ENCODE measurements at places on chromosomes 16 and 17.

DNA sequence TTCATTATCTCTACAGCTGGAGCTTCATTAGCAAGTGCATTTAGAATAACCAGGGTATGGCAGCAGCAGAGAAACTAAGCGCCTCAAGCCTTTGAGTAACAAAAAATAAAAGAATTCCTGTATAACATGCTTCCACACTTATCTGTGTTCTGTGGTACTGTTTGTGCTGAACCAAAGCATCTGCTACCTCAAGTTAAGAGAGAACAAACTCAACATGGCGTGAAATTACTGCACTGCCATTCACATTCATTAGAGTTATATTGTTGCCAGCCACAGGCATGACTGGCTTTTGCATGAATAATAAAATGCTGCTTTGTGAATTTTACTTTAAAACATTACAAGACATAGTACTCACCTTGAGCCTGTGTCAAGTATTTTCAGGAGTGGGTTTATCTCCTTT is 76.6 kb downstream of the NLK start:
- no peak for DNase-seq

DNA sequence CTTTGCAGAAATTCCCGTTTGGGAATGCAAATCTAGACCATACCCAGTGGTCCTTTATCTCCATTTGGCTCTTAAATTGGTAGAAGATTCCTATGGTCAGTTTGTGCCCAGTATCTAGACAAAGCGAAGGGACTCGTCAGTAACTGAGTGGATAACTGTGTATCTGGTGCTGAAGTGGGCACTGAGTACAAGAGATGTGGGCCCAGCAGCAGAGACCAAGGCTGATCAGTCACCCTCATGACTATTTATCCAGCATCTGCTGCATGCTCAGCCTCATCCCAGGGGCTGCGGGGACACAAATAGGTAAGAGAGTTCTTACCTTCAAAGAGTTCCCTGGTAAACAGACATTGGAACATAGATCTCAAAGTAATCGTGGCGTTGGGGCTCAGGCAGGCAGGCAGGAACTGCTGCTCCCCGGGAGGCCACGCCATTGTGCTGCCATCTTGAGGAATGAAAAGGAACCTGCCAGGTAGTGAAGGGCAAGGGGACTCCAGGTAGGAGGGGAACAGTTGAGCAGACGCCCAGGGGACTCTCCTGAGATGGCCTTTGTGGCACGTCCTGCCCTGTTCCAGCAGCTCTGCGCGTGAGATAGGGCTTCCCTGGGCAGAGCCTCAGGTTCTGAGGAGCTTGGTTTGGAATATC is 10.3 kb downstream of the NT5M start:
- DNase-seq = no peak

DNA sequence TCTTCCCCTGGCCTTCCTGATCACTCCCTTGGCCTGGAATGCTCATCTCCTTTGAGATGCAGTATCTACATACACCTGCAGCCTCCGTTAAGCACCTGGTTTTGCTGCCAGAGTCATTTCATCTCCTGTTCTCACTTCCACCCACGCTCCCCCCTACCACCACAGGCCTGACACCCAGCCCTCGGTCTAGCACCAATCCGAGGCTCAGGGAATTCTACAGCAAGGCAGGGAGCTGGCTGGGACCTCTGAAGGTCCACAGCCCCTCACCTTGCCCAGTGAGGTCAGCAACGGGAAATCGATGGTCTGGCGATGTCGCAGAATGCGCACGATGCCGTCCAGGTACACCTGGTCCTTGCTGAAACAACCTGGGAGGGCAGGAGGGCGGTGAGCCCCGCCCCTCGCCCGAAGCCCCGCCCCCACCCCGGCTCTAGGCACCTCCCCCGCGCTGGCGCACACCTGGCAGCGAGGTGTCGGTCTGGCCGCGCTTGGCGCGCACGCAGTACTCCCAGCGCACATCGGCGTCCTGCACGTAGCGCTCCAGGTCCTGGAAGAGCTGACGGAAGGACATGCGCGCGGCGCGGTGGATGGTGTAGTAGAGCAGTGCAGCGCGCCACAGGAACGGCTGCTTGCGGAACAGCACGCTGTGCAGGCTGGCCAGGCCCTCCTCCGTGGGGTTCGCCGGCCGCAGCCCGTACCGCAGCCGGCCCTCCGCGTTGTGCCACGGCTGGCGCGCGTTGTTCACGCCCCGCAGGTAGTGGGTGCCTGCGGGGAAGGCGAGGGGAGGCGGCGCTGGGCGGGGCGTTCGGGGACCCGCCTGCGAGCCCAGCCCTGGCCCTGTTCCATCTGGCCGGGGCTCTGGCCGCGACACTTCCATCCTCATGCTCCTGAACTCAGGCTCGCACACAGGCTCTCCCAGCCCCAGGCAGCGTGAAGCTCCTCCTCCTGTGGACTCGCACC is 5.7 kb downstream of the MATCAP1 start:
- peak; percentile 51 for DNase-seq

- DNase-seq = no peak
These were observed 5.7 kb downstream of the TMED6 start for GRCh38 chr16:69345923-69346322.

DNA sequence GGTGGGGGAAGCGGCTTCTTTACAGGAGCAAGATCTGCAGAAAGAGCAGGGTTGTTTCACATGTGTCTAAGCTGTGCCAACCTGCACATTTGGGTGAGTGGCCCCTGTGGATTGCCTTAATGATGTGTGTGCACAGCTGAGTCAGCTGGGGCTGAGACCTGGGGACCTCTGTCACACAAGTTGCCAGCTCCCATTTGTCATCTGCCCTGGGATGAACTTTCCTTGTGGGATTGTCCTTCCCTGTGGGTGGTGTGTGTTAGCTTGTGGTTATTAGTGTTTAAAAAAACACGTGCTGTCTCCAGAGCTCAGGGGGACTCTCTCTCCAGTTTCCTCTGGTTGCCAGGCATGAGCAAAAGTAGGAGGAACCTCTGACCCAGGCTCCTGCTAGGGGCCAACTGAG is 400.5 kb upstream of the CCL2 start:
- DNase-seq = no peak

GRCh38 chr16:48393485-48394354 is 8.5 kb upstream of the SIAH1 start:
- peak; percentile 85 for DNase-seq

DNA sequence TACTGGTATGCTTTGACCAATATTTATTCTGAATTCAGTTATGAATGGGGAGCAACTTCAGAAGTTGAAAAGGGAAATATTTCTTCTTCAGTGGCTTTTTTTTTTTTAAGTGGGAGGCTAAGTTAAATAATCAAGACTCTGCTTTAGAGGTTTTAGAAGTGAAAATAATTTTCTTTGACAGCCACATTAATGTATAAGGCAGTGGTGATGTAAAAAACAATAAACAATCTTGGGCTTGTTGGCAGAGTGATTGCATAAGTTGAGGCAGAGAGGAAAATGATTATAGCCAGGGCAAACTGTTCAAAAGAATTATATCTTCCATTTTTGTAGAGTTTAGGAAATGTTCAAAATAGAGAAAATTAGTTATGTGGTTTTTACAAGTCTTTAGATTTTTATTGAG is 5.4 kb upstream of the KRT12 start:
- DNase-seq = no peak

- DNase-seq = peak; percentile 92
These were observed 102.2 kb downstream of the HIC1 start for GRCh38 chr17:2157081-2157480.

DNA sequence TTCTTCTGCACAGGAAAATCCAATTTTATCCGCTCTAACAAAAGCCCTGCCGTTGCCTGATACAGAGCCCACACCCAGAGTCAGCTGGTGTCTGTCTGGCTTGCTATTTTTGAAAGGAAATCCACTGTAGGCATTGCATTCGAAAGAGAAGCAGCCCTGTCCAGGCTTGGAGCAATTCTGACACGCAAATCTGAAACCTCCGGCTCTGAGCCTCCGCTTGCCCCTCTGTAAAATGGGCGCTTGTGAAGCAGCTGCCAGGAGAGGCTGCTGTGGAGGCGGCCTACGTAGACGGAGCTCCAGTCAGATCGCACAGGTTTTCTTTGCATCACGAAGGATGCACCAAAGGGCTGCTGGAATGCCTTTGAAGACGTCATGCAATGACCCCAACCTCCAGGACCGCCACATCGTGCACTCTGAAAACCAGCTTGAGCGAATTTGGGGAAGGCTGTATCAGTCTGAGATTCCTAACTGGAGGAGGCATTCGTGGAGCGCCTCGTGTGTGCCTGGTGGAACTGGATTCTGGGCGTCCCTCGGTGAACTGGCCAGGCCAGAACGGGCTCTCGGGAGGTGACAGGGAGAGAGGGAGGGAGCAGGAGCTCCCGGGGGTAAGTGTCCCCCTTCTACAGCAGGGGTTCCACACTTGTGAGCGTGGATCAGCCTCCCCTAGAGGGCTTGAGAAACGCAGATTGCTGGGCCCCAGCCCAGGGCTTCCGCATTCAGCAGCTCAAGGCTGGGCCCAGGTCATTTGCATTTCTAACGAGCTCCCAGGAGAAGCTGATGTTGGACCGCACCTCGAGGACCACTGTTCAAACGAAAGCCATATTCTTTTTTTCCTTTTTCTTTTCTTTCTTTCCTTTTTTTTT is 215.5 kb downstream of the MRTFB start:
- no peak for DNase-seq

DNA sequence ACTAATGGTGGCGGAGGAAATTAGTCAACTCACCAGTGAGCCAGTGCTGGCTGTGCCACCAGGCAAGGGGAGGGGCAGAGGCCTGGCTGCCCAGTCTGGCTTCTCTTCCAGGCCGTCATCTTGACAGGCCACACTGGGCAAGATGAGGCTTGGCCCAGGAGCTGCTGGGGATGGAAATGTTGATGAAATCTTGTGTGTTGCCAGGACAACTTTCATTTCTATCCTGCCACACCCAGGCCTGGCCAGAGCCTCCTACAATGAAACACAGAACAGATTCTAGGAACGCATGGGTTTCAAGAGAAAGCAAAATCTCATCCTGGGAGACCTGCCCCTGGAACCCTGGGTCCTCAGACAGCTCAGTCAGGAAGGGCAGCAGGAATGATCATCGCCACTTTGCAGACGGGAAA is 9.3 kb downstream of the HEXIM2 start:
- peak; percentile 94 for DNase-seq

DNA sequence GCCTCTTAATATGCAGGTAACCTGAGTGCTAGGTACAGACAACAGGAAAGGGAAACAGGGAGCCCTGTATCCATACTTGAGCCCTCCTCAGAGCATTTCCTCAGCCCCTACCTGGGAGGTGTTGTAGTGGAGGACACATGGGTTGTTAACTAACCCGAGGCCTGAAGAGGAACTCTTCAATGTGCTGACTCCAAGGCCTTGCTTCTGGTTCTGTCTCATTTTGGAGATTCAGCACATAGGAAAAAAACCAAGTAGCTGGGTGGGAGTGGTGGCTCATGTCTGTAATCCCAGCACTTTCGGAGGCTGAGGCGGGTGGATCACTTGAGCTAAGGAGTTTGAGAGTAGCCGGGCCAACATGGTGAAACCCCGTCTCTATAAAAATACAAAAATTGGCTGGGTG is 24.8 kb downstream of the SNX11 start:
- DNase-seq = no peak

- no peak for DNase-seq
These were observed 92.8 kb downstream of the CHD9 start for GRCh38 chr16:53147500-53148065.

DNA sequence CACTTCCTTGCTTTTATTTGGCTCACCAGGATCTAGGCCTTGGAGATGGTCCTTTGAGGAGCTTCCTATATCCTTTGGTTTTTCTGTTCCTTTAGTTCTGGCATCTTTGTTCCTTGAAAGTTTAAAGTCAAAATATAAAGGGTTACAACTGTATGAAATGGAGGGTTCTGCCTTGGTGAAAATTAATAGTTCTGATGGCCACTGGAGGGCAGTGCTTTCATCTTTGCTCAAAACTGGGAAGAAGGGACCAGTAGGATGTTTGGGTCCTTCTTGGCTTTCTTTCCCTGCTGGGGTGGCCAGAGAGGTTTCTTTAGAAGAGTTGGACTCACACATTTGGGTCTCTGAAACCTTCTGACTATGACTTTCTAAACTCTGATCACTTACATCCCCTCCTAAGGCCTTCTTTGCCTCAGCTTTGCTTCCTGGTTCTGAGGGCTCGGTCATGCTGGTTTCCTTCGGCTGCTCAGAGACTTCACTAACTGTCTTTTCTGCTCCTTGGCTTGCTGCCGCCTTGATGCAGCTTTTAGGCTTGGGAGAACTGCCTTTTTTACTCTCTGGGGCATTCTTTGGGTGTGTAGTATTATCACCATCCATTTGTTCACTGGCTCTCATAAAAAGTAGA is 10.9 kb upstream of the ITGA2B start:
- DNase-seq = peak; percentile 26

DNA sequence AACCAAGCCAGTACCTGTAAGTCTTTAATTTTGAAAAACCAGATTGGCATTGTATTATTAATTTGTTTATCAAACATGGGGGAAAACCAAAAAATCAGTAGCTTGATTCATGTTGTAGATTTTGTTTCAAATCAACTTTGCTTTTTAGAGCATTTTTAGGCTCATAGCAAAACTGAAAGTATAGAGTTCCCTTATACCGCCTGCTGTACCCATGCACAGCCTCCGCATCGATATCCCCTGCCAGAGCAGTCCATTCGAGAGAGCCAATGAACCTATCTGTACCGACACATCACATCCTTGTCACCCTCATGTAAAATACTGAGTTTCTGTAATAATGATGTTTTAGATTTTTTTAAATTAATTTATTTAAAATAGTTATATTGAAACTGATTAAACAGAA is 16.2 kb upstream of the MRC2 start:
- DNase-seq = no peak

DNA sequence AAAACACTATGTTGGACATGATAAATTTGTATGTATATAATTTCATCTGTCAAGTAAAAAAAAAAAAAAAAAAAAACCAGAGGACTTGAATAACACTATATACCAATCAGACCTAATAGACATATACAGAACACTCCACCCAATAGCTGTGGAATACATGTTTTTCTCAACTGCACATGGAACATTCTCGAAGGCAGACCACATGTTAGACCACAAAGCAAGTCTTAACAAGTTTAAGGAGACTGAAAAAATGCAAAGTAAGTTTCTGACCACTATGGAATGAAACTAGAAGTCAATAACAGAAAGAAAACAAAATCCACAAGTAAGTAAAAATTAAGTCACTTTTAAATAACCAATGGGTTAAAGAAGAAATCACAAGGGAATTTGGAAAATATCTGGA is 8.4 kb upstream of the CNTNAP4 start:
- no peak for DNase-seq

GRCh38 chr17:58337210-58337599 is 8.6 kb upstream of the TSPOAP1 start:
- DNase-seq = no peak

DNA sequence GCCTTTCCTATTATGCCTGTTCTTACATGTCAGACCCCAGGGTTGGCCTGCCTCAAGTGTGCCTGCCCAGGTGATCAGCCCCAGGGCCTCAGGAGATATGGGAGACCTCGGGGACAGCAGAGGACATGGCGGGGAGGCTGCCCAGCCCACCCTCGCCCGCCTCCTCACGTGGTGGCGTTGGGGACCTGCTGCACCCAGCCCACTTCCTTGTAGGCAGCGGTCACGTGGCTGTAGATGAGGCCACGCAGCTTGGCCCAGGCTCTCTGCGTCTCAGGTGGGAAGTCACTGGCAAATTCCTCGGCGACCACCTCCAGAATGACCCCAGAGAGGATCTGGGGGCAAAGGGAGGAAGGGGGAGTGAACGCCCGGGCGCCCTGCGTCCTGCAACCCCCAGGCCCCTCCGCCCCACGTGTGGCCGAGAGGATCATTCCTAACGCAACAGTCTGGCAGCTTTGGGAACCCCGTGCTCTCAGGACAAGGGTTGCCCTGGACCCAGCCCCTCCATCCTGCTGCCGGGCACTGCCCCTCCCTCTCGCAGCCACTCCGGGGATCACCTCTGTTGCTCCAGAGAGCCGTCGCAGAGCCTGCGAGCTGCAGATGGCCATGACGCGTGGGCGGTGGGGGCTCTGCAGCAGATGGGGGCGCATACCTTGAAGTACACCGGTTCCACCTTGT is 6.6 kb downstream of the CYGB start:
- DNase-seq = no peak

Measured in AG10803 (cell line).